ENCODE measurements at places on chromosomes 7 and 10.

- no peak for DNase-seq
These were observed 12.0 kb downstream of the INPP5F start for GRCh38 chr10:119737823-119738222.

DNA sequence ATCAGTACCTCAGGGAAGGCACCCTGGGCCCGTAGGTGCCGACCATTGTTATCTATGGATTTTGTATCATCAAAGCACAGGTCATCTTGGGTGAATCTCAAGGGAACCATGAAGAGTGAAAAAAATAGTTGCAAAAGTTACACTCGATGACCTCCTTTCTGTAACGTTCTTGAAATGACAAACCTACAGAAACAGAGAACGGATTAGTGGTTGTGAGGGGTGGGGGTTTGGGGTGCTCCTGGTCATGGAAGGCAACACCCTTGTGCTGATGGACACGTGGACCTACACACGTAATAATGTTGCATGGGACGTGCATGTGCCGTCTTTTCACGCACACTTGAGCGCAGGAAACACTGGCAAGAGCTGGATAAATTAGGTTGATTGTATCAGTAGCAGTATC lies 655.9 kb downstream of the SDK1 start:
- DNase-seq, result no peak

DNA sequence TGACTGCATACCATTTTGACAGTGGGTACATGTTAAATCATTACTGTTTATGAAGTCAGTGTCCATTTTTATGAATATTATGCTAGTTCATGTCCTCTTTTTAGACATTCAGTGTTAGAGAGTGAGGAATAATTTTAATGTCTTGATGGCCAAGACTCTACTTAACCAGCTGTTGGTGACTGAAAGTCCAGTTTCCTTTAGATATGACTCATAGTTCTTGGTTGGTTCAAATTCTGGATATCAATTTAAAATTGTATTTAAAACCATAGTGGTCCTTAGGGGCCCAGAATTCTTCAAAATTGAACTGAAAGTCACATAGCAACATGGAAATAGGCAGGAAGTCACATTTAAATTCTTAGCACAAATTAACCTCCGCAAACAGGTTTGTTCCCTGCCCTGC lies 196.5 kb upstream of the PRPS1L1 start:
- no peak for DNase-seq

- DNase-seq, result peak; percentile 74
These were observed 29.4 kb upstream of the AMPH start for GRCh38 chr7:38660427-38661099.

DNA sequence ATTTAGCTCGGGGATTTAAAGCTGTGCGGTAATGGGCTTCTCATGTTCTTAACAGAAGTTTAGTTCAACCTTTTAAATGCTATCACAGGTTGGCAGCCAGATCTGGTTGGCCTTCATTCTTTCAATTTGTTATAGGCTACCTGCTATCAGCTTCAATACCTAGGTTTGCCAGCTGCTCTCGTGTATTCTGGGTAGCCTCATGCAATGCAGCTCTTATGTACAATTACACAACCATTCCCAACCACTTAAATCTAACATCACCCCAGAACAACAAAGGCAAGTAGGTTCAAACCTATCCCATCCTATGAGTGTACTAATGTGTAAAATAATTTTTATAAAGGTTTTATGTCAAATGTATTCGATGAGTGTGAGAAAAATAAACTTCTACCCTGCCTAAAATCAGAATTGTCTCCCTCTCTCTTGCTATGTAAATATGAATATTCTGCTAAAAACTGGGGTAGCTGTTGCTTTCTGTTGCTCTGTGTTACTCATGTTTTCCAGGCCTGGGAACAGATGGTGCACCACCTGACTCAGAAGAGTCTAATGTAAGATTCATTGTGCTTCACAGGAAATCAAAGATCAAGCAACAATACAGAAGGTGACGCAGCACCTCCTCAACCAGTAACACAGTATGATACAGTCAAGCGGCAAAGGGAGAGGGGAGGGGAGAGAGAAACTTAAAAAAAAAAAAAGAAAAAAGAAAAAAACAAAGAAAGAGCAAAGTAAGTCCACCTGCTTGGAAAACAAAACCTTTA lies 188.6 kb downstream of the ETV1 start:
- peak; percentile 74 for DNase-seq

DNA sequence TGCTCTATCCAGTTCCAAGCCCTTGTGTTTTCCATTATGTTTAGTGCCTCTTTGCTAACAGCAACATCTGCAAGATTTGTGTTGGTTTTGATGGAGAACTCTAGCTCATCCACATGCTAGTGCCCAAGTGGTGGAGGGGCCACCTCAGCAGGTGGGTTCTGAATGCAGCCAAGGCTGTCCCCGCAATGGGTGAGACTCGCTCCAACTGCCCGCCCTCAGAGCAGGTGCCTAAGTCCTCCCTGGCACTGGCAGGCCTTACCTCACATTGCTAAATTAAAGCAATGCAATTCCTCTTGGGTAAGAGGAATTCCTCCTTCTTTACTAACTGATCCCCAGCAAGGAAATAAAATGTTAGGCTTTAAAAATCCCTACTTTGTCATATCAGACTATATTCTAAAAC lies 146.8 kb downstream of the ADCY1 start:
- DNase-seq, result no peak

DNA sequence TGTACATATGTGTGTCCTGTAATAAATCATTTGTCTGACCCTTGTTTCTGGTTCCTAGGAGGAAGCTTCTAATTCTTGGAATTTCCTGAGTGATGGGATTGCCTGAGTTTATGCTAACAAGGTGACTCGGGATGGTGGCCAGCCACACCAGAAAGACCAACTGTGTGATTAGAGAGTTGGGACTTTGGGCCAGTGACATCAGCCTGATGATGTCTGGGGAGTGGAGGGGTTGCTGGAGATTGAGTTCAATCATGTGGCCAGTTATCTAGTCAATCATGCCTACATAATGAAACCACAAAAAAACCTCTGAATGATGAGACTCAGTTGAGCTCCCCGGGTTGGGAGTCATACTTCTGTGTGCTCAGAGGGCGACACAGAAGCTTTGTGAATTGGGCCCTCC lies 23.5 kb upstream of the CARD11 start:
- DNase-seq, result no peak

GRCh38 chr7:105675934-105676371 lies 94.7 kb upstream of the EFCAB10 start:
- no peak for DNase-seq

- peak; percentile 36 for DNase-seq
These were observed 526 bp downstream of the CH25H start for GRCh38 chr10:89206402-89207180.
